HFFc6 (cell line): ENCODE measurements at places on chromosomes 3 and 15. TPM values are rescaled to one million over a fixed set of nuclear protein-coding genes. Genes with fewer than 3 reads are reported as not detected.

DNA sequence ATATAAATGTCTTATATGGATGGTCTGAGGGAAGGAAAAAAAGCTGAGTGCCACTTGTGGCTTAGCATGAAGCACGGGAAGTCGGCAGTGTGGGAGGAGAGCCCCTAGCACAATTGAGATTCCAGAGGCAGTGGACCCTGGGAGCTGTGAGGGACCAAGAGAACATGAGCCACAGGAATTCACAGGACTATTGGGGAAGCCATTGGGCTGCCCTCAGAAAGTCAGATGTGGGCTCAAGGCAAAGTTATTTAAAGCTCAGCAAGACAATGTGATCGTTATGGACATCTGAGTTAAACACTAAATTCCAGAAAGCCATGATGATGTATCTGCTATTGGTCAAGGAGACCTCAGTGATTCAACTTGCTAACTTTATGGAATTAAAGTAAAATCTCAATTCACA, 380.8 kb upstream of the IL12A start:
- no peak for DNase-seq

DNA sequence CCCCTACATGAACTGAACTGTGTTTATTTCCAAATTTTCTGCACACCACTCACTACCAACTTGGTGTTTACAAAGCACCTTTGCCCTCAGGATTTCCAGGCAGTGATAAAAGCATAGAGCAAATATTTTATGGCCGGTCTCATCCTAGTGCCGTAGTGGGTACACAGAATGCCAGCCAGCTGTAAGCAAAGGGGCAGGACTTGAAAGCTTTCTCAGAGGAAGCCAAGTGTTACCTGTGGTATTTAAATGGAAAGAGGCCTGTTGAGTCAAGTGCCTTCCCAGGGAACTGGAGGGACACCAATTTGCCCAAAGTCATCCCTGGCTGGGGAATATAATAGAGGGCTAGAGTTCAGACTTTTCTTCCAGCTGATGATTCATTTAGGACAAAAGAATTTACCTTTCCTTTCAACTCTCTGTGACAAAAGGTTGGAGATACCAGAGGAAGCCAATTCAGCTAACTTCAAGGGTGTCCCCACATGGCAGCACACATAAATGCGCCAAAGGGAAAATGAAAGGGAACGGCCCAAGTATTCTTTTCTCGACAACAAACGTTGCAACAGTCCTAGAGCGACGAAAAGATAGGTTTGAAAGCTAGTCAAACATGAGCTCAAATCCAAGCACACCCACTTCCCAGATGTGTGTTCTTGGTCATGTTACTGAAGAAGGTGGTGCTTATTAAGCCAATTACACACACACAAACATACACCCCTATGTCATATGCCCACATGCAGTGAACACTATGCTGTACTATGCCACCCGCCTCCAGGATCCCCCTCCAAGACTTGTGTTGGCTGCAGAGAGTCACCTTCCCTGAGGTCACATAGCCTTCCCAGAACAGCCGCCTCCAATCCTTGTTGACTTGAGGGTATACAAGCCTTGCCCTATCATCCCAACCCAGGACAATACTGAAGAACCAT, 27.7 kb downstream of the MAGI1 start:
- no peak for DNase-seq

DNA sequence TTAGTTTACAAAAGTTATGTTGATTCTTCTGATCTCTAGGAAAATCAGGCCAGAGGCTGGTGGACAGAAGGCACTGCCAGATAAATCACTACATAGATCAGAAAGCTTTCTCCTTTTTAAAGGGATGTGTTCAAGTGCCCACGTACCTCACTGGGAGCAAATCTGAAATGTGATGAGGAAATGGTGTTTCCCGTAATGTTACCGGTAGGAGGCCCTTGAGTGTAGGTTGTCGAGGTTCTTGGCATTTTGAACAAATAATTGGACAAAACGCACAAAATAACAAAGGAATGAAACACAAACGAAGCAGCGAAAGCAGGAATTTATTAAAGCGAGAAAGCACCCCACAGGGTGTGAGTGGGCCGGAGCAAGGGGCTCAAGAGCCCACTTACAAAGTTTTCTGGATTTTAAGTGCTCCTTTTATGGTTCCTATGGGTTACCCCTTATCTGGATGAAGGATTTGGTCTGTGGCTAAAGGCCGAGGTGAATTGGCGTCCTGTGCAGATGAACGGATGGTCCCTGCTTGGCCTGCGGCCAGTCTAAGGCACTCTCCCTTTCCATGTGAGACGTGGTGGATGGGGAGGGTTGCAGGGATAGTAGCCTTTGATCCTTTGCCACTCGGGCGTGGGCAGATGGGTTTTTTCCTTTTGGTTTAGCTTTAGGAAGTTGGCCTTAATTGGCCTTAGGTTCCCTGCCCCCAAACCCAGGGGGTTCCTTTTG, 1.0 kb downstream of the SNX1 start:
- peak; percentile 38 for DNase-seq

GRCh38 chr15:50077176-50077575, 41.9 kb downstream of the ATP8B4 start:
- DNase-seq, result no peak

DNA sequence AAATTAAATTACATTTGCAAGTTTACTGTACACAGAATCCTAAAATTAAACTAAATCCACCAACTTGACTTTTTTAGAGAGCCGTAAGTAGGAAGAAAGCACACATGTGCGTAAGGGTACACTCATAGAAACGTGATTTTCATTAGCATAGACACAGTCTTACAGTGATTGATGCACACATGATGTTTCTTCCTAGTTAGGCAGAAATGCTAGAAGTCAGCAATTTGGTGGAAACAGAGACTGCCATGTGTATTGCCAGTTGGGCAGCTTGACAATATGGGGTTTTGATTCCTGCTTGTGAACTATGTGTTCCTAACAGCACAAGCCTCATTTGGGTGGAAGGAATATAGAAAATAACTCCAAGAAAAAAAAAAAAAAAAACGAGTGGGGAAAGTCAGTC, 878.5 kb downstream of the ROBO1 start:
- DNase-seq, result no peak

DNA sequence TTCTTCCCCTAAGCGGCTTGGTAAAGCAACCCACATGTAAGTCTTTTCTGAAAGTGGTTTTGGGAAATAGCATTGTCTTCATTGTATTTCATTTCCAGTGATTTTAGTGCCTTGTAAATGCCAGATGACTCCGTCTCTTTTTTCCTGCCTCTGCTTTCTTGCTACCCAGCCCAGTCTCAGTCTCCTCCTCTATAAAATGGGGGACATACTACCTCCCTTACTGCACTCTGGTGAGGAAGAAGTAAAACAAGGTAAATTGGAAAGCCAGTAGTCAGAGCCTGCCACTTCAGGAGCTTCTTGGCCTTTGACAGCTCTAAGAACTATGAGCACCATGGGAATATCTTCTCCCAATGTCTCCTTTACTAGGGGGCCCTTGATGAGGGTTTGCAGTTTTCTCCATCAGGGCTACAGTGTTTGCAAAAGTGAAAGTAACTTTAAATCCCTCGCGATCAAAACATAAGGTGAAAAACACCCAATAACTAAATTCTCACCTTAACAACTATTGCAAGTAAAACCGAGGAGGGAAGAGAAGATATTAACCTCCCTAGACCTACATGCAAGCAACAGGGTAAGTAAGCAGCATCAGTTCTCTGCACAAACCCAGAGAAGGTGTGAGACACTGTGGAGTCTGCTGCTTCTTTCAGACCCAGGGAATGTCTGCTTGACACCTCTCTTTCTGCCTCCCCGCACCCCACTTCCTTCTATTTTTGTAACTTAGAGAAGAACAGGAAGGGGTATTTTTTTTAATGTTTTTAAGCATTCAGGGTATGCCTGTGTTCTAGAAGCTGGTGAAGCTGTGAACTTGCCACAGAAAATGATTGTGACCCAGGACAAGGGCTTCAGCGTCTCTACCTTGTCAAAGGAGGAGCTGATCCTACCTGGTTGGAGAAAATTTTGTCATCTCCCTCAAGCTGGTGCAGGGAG, 159.1 kb upstream of the EOMES start:
- DNase-seq, result no peak

The LTK gene
- total RNA-seq, result 0.24 to 1.3 TPM (median 0.28 TPM) in 3 replicates

The GRK7 gene
- not detected in 3 replicates for total RNA-seq

The RASL12 gene
- total RNA-seq, result not detected in 3 replicates

The UROC1 gene
- total RNA-seq, result not detected in 2 replicates

The SCAP gene
- 57.6 to 68.4 TPM (median 60.7 TPM) in 3 replicates for total RNA-seq
